ENCODE measurements at places on chromosomes 6 and 20.

- peak; percentile 93 for DNase-seq
Observed at GRCh38 chr20:62926229-62927127, at the start of gene DIDO1. DIDO1 (minus strand) TSS chr20:62926505.

GRCh38 chr20:47258745-47259695 lies 97.5 kb downstream of the ZMYND8 start:
- DNase-seq = no peak

DNA sequence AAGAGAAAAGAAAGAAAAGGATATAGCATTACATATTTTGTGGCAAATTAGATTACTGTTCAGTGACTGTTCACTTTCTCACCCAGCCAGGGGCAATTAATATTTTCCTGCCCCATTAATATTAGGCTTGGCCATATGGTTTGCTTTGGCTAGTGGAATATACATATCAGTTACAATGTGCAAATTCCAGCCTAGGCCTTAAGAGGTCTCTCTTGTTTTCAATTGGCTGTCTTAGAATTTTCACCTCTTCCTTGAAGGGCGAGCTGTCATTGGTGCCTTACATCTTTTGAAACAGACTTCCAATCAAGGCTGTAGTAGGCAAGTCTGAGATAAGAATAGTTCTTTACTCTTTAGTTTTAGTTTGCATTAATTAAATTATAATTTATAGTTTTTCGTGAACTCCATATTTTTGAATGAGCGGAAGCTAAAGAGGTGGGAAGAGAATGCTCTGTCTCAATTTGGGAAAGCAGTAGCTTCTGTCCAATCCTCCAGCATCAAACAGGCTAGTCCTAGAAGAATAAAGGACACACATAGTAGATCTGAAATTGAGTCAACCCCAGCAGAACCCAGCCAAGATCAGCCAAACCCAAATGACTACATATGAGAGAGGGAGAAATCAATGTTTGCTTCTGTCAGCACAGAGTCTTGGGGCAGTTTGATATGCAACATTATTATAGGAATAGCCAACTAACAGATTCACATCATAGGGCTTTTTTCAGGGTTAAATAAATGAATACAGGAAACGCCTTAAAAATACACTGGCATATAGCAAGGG lies 6.3 kb upstream of the CSNK2A1 start:
- no peak for DNase-seq

DNA sequence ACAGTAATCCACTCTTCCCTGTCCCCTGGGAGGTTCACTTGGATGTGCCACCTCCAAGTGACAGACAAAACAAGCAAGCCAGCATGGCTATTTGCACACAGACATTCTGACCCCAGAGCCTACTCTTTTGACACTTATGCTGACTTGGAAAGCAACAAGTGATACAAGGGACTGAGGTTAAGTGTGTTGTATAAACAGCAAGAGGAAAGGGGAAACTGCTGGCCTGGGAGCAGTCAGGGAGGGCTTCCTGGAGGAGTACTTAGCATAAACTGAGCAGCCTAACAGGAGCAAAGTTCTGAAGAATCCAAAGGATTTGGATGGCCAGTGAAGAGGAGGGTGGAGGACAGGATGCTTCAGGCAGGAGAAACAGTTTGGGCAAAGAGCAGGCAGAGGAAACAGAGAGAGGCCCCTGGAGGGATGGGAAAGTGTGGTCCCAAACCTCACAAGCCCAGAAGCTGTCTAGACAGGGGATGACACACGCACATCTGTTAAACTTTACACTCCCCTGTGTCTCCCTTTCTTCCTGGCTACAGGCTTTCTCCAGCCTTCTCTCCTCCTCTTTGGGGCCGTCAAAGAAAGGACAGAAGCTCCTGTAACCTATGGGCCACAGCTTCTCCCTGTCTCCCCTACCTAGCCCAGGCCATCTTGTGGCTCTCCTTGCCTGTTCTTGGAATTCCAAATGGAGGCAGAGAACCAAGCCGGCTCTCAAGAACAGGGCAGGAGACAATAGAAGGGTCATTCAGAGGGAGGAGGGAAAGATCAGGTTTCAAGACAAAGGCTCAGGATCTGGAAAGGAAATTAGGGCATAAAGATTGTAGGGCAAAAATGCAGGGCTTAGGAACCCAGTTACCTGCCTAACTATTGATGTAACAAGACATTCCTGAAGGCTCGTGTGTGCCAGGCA lies 19.3 kb downstream of the SULF2 start:
- no peak for DNase-seq

GRCh38 chr20:17626217-17627007 lies 55.6 kb downstream of the RRBP1 start:
- no peak for DNase-seq

GRCh38 chr6:147983581-147984366 lies 358.9 kb upstream of the SASH1 start:
- no peak for DNase-seq

DNA sequence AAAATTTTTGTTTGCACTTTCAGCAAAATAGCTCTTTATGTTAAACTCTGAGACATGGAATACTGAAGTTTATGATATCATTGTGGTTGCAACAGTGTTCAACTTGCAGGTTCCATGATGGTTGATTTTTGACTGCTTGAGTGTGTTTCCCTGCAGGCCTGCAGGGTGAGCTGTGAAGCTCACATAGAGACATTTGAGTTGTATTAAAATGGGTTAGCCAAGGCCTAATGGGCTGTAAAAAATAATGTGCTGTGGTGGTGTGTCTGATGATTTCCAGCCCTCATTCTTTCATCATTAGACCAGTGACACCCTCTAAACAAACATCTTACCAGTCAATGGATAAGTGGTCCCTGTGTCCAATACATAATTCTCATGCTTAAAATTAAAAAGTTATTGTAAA lies 321.4 kb downstream of the FARS2 start:
- no peak for DNase-seq

DNA sequence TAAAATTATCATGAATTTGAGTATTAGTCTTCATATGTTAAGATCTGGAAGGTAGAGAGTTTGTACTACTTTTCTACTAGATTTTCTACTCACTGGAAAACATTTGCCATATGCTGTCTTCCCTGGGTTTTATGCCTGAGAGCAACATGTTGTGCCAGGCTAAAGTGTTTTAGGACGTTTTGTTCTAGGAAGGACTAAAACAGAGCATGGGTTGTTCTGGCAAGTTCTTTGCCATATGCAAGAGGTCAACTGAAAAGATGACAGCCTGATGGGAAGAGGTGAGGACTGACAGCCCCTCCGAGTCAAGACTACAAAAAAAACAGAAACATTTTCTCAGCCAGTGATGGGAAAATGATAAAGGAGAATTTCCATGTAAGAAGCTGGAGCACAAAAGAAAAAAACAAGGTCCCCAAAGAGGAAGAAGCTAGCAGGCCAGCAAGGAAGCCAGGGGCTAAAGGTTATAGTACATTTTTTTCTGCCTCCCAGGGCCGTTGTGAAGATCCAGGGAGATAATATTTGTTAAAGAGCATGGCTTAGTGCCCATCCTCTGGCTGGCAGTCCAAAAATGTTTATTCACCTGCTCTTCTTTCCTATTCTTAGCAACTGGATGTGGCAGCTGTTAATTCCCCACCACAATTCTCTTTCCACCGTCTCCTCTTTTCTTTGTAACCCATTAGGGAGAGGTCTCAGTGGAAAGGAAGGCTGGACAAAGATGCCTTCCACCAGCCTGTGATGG lies 7.8 kb downstream of the SCGN start:
- DNase-seq = no peak

GRCh38 chr6:89146718-89147700 lies 1.2 kb downstream of the PM20D2 start:
- no peak for DNase-seq

- DNase-seq = no peak
Observed at GRCh38 chr6:51090343-51090742, 271.7 kb downstream of the TFAP2B start.

- no peak for DNase-seq
Observed at GRCh38 chr6:37713529-37714119, 15.9 kb upstream of the MDGA1 start.

- DNase-seq = no peak
Observed at GRCh38 chr20:53395188-53395923, 198.3 kb downstream of the ZNF217 start.

GRCh38 chr6:166253281-166253681 lies 54.9 kb downstream of the PRR18 start:
- peak; percentile 21 for DNase-seq

GRCh38 chr6:20333721-20334269 lies 67.9 kb upstream of the E2F3 start:
- DNase-seq = no peak

DNA sequence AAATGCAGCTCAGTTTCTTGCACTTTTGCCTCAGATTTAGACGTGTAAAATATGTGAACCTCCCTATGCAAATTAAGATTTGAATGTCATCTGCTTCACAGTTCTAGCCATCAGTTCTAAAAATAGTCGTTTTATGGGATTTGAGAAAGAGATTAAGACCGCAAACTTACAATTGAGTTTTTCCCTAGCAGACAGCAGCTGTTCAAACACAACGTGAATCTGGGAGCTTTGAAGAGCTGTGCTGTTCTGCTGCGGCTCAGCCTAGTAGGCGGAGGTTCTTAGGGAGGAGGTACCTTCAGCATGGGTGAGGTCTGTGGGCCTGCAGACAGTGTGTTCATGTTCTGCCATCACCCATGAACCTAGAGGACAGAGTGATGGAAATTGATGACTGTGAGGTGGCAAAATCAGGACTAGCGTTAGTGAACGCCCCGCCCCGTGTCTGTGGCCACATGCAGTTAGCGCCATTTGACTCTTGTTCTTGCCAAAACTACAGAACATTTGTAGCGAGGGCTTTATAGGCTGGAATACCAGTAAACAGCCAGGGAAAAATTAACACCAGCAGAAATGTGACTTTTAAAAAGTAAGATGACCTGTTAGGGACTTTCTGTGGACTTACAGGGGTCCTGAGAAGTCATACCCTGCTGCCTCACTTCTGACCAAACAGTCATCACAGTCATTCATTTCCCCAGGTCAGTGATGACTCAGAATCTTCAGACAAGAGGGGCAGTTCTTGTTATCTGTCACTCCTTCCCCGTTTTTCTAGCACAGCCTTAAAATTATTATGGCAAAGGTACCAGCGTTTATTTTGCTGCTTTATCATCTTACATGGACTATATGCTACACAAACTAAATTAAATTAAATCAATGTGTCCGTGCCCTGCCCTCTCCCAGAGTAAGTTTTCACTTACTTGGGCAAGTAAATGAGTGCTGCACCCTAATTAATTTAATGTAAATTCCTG lies 84.3 kb upstream of the TMEM181 start:
- no peak for DNase-seq

DNA sequence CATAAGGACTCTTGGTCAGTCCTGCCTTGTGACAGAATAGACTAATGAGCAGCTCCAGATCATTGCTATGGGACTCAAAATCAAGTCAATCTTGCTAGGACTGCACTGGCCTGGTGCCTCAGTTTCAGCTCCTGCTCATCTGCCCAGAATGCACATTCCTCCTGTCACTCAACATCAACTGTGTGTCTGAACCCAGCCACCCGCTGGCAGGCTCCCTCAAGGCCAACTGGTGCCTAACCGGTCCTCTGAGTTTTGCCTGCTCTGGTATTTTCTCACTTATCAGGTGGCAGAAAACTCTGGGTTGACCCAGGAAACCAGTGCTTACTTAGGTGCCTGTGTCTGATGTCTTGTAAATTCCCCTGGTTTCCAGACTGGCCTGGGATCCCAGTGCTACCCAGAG lies 297.7 kb downstream of the DHX35 start:
- DNase-seq = no peak

DNA sequence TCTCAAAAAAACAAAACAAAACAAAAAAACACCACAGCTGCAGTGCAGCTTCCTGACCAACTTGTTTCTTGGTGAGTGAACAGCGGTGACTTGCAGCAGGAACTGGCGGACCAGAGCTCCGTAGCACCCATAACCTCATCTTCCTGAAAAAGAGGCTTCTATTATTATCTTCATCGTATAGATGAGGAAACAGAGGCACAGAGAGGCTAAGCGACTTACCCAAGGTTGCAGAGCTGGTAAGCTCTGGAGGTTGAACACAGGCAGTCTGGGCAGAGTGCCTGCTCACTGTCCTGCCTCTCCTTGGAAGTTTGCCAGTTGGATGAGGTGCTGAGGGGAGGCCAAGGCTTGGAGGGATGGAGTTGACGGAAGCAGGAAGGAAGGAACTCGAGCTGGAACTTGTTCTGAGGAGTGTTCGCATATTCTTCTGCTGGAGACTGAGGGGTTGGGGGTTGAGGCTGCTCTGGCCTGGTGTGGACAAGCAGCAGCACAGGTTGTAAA lies 47.9 kb upstream of the CCDC167 start:
- DNase-seq = peak; percentile 43

All from CD4-positive, alpha-beta T cell treated with Interleukin-6 at 100 ng/mL for 8 hours (primary cell).